ENCODE measurements at places on chromosomes 6 and 20.

DNA sequence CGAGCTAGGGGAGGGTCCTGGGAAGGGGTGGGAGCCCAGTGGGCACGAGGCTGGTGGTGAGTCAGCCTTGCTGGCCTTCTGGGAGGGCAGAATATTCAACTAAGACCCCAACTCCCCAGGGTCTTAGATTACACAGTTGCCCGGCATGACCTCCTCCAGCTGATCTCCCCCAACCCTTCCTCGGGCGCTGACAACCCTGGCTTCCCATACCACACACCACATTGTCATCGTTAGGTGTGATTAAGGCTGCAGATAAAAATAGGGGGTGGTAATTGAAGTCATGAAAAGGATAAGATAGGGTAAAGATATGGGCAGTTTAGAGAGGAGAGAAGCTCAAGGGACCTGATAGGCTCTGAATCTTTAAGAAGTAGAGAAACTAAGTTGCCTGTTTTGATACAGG, 10.5 kb downstream of the CDC40 start:
- no peak for DNase-seq

DNA sequence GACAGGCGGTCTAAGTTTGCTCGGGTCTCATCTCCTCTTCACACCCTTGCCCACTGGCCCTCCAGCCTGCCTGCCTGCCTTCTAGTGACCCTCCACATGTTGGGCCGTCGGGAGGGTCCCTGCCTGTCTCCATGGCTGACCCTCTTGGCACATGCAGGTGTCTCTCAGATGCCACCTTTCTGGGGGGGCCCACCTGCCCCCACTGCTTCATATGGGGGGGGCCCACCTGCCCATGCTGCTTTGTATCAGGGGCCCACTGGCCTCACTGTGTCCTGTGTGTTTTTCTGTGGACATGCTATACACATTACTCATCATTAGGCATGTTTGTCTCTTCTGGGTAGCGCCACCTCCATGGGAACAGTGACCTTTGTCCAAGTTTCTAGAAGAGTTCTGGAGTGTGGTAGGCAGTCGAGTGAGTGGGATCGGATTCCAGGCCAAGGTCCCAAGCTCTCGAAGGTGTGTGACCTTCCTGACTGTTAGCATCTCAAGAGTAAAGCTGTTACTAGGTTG, 40.4 kb upstream of the KIF25 start:
- DNase-seq: no peak

GRCh38 chr6:77466055-77466450, 2.8 kb upstream of the HTR1B start:
- DNase-seq: no peak

- no peak for DNase-seq
Measured at GRCh38 chr20:9255171-9255570, 186.3 kb downstream of the PLCB4 start.

DNA sequence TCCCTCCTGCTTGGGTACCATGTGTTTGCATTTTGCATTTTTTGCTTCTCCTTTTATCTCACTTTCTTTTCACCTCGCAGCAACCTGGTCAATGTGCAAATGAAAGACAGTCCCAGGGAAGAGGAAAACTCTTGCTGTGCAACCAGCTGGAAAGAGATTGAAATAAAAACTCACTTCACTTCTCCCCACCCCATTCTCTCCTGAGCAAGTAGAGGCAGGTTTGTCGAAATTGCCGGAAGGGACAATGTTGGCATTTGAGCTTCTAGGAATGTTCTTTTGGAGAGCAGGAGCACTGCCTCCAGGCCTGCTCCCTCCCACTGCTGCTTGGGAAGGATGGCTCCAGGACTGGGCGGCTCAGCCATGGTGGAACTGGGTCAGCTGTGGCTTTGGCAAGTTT, 30.6 kb downstream of the KCNG1 start:
- no peak for DNase-seq

DNA sequence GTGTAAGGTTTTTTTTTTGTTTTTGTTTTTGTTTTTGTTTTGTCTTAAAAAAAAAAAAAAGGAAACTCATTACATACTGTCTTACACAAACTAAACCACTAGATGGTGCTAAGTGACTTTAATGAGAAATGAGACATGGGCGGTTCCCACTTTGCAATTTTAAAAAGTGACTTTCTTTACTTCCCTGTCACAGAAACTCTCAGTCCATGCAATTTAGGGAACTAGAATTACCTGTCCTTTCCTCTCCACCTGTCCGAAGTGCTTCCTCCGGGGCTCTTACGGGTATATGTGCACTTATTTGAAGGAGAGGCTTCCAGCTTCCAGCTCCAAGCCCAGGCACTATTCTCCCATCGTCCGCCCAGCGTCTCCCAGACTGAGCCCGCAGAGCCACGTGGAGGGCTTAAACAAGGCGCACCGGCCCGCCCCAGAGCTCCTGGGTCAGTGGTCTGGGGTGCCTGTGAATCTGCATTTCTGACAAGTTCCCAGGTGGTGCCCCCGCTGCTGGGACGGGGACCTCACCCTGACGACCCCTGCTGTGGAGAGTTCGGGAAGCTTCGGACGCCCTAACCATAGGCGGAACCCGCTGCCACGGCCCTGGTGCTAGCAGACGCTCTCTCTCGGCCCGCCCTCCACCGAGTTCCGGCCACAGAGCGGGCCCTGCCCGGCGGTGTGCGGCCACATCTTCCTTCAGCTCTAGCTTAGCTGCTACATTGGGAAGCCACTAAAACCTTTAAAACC, 26.1 kb downstream of the BFSP1 start:
- peak; percentile 78 for DNase-seq
